Stimulated activated CD4-positive, alpha-beta T cell treated with anti-CD3 and anti-CD28 coated beads, Interleukin-4, amount 100 ng/mL, for 48 hours (primary cell): ENCODE measurements at places on chromosomes 7 and 10.

DNA sequence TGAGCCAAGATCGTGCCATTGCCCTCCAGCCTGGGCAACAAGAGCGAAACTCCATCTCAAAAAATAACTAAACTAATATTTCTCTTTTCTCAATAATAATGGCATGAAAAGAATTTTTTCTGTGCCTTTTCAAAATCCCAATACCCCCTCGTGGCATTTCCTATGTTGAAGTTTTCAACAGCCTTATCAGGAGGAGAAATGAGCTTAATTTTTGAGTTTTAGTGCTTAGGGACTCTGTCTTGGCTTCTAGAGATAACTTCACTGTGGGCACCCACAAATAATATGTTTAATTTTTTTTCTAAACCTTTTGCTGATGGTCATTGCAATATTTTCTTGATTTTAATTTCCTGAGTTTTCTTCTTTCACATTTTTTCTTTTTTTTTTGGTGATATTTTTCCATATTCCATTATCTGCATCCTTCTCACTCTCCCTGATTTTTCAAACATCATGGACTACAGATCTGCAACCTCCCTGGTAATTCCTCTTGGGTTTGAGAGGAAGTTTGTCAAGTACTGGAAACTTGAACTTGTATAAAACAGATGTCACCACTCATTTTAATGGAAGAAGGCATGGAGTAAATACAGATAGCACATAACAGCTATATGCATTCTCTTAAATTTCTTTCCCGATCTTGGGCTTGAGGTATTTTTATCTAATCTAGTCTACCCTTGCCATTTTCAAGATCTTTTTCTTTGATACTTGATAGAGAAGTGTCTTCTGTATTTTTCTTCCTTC lies 84.0 kb downstream of the KAT6B start:
- DNase-seq = no peak

DNA sequence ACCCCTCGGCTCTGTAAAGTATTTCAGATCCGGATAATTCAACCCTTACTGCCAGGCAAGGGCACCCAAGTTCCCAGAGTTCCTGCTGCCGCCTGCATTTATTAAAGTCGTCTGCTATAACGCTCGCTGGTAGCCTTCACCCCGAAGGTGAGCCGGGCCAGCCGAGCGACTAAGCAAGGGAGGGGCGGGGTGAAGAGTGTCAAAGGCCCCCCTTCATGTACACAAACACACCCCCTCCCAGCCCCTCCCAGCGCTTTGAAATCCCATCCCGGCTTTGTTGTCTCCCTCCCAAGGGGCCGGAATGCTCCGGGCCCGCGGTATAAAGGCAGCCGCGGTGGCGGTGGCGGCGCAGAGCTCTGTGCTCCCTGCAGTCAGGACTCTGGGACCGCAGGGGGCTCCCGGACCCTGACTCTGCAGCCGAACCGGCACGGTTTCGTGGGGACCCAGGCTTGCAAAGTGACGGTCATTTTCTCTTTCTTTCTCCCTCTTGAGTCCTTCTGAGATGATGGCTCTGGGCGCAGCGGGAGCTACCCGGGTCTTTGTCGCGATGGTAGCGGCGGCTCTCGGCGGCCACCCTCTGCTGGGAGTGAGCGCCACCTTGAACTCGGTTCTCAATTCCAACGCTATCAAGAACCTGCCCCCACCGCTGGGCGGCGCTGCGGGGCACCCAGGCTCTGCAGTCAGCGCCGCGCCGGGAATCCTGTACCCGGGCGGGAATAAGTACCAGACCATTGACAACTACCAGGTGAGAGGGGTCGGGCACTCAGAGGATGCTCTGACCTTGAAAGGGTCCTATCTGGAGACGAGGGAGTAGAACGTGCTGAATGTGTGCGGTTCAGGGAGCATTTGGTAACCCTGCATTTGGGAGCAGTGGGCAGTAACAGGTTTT lies at the start of gene DKK1:
Gene DKK1 (plus strand): TSS at position 349 of the 889 bp plus-strand sequence. CDS start 154 bp downstream, at position 503.
- peak; percentile 19 for DNase-seq

GRCh38 chr10:68496072-68496471 lies 24.3 kb upstream of the DNA2 start:
- no peak for DNase-seq

DNA sequence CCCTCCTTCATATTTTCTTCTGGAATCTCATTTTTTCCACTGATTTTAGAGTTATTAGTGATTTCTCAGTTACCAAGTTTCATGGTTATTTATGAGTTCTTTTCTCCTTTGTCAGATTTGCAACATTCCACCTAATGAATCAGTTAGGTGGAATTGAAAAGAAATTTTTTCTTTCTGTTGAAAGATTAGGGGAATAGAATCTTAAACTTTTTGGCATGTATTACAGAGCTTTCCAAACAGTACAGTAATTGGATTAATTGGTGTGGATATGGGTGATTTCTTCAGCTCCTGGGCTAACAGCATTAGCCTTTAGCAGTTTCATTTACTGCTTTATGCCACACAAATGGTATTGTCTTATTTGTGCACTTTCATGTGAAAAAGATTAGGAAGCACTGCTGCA lies 17.0 kb downstream of the STAM start:
- no peak for DNase-seq

DNA sequence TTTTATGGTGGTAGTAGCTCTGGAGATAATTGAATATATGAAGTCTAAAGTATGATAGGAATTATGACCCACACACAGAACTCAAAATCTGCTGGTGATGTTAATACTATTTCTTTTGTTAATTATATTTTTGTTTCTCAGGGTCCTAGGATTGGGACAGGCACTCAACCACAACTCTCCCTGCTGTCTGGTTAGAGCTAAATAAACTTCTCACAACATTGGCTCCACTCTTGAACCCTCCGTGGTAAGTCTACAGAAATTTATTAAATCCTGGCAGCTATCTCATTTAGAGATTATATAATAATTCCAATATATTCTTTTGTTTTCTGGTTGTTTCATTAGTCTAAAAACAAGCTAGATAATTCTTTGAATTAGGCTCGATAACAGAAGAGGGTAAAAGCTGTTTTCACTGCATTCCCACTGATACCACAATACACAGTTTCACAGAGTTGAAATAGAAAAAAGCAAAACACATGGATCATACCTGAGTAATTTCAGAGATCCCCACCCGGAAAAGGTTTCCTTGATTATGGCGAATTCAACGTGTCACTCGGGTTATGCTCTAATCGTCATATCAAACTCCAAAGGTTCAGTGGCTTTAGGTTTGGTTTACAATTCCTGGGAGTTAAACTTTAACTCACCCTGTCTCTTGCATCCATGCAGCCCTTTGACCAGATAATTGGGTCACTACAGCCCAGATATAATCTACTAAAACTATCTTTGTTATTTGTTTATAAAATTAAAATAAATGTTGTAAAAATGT lies at the start of gene A1CF:
Gene A1CF (minus strand): TSS at position 531 of the 763 bp plus-strand sequence. CDS start 25,687 bp downstream, outside the sequence.
- DNase-seq = no peak

DNA sequence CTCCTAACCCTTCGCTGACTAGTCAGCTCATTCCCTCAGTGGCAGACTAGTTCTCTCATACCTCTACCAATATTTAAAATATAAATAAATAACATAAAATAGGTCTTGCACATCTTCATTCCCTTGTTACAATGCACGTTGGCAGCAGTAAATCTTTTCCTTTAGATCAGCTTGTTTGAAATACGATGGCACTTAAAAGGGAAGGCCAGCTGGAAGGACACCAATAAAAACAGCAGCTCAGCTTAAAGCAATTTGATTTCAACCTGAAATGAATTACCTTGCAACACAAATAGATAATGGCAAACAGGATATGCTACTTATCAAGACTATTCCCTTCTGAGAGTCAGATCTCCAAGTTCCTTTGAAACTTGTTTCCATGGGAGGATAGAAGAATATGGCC lies 321.8 kb downstream of the GFRA1 start:
- no peak for DNase-seq

DNA sequence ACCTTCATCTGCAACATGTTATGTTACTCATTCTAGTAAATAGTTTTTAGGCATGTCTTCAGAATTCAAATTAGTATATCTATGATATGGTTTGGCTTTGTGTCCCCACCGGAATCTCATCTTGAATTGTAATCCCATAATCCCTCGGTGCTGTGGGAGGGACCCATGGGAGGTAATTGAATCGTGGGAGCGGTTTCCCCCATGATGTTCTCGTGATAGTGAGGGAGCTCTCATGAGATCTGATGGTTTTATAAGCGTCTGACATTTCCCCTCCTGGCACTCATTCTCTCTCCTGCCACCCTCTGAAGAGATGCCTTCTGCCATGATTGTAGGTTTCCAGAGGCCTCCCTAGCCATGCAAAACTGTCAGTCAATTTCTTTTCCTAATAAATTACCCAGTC lies 20.4 kb upstream of the GPR37 start:
- no peak for DNase-seq

DNA sequence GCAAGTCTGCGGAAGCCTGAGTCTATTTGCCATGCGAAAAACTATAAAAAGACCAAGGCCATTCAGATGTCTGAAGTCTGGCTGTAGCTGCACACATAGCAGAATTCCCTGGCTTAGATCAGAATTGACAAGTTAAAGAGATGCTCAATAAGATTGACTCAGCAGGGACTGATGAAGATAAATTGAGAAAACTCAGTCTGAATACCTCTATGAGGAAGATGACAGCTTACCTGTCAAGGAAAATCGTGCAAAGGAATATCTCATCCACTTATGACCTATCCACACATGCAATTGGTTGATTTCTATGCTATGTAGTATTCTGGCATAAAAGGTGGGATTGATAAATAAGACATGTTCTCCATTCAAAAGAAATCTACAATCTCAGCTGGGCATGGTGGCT lies 288.6 kb downstream of the BAMBI start:
- no peak for DNase-seq

GRCh38 chr10:42960491-42960990 lies 116.3 kb upstream of the RET start:
- no peak for DNase-seq

DNA sequence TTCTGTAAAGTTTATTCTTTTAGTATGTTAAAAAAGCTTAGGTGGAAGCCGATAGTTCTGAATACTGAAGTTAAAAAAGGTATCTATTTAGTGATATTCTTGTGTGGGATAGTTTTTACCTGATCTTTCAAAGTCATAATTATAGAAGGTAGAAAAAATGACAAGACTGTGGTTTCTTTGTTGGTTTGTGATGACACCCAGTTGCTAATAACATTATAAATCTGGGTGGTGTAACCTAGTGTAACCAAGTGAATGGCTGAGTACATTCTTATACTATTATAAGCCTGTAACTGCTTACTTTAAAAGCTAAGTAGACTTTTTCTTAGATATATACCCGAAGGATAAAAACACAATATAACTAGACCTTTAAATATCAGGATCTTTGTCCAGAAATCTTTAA lies 2.3 kb downstream of the CDK13 start:
- DNase-seq = no peak

- DNase-seq = no peak
Observed at GRCh38 chr10:10787586-10787985, 230.1 kb upstream of the CELF2 start.

GRCh38 chr7:154171422-154171821 lies 119.2 kb downstream of the DPP6 start:
- DNase-seq = no peak
